NCI-H2029 (cell line): ENCODE measurements at places on chromosomes 2 and 18.
A peak's percentile ranks its signal among the peaks of the same experiment; 100 is the strongest.

- no peak for DNase-seq
Observed at GRCh38 chr2:130829015-130829414, 7.7 kb upstream of the ARHGEF4 start.

DNA sequence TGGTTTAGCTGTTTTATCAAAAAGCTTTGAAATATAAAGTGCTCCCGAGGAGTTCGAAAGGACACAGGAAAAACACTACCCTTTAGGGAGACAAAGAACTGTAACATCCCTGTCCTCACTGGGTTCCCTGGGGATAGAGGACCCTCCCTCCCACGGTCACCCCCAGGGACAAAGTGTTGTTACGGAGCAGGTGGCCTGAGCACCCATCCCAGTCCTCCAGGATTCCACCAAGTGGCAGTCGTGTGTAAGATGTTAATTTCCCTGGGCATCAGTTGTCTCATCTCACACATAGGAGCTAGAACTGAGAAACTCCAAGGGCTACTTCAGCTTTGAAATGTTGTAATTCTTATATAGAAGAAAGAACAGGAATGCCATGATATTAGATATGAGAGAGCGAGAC, 137.7 kb downstream of the ALK start:
- DNase-seq = no peak

GRCh38 chr2:51265539-51265938, 233.6 kb upstream of the NRXN1 start:
- no peak for DNase-seq

GRCh38 chr2:36967236-36967876, 1.0 kb upstream of the STRN start:
- DNase-seq = no peak

- DNase-seq = no peak
Observed at GRCh38 chr2:27489118-27489497, 435 bp downstream of the IFT172 start.

GRCh38 chr2:99840831-99841230, 301.6 kb downstream of the AFF3 start:
- DNase-seq = no peak

- no peak for DNase-seq
Observed at GRCh38 chr18:31825772-31826171, 65.1 kb upstream of the SLC25A52 start.

GRCh38 chr18:5093902-5094301, 103.2 kb downstream of the AKAIN1 start:
- DNase-seq = no peak

DNA sequence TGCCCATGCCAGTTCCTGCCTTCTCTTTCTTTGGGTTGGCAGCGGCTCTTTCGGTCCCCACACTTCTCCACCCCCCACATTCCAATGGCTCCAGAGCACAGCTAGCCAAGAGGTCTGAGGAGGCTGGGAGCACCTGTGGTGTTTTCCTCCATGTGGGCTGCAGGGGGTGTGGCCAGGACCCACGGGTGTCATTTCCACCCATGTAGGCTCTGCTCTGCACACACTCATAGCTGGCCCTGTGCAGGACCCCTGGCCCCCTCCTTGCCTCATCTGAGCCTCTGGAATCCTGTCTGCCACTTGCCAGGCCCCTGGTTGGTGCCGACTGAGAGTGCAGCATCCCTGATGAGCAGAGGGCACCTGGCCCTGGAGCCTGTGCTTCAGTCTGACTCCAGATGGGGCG, 46.3 kb downstream of the DYSF start:
- DNase-seq = no peak

DNA sequence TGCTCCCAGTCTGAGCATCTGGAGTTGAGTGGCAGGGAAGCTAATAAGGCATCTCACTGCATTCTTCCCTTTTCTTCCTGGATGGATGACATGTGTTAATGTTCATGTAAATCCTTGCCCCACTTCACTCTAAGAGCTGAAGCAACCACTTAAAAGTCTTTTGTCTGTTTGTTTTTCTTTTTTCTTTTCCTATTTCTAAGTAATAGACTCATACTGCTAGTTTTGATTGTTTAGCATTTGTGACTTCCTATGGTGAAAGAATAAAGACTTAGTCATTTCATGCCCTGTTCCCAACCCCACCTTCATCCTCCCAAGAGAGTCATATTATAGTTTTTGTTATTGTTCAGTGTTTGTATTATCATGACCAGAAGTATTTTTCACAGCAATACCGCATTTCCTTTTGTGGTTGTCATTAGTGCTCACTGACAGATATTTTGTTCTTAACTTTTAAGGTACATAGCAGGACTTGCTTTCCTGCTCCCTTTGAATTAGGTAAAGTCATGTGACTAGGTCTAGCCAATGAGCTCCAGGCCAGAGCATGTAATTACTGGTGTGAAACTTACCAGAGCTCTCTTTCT, 18.1 kb upstream of the SPP2 start:
- no peak for DNase-seq

- DNase-seq = no peak
Observed at GRCh38 chr2:7180638-7181370, 263.6 kb downstream of the RNF144A start.

- no peak for DNase-seq
Observed at GRCh38 chr2:16513626-16514025, 152.0 kb downstream of the CYRIA start.

DNA sequence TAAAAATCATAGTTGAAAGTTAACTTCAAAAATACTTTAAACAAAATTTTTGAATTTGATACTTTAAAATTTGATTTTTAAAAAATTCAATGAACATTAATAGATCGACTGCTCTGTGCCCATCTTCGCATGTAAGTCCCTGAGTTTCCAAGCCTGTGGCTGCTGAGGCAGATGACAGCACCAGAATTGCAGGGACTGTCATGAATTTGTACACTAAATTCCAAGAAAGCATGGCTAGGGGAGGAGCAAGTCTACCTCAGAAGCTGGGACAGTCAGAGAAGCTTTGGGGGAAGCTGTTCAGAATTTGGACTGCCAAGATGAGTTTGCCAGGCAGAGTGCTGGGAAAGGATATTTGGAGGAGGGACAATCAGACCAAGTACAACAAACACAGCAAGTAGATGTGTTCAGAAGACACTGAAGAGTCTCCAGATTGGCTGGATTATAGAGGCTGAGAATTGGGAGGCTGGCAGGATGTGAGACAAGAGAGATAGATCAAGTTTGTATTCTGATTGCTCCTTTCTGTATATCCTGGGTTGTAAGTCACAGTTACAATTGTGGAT, 79.0 kb downstream of the ASXL3 start:
- DNase-seq = no peak

DNA sequence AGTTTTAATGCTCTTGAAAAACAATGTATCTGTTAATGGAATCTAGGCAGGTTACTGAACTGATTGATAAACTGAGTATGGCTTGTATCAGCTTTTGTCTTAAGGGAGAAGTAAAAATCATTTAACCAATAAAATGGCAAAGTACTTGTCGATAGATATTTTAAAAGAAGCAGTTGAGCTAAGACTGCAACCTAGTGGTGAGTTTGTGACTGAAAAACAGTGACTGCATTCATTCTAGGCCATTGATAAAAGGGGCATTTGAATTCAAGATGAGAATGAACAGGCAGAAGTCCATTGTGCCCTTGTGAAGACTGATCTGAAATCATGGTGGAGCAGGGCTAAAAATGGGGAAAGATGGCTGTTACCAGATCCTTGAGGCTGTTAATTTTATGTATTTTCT, 59.4 kb upstream of the MSTN start:
- DNase-seq = no peak

GRCh38 chr2:195094330-195094729, 562.7 kb upstream of the SLC39A10 start:
- DNase-seq = no peak

GRCh38 chr2:106059416-106060065, 134.6 kb downstream of the UXS1 start:
- DNase-seq = no peak

- DNase-seq = no peak
Observed at GRCh38 chr2:23146011-23146410, 239.0 kb upstream of the KLHL29 start.

- no peak for DNase-seq
Observed at GRCh38 chr18:55179835-55180234, 220.6 kb upstream of the CCDC68 start.

GRCh38 chr2:144300632-144301031, 219.3 kb downstream of the ZEB2 start:
- no peak for DNase-seq

DNA sequence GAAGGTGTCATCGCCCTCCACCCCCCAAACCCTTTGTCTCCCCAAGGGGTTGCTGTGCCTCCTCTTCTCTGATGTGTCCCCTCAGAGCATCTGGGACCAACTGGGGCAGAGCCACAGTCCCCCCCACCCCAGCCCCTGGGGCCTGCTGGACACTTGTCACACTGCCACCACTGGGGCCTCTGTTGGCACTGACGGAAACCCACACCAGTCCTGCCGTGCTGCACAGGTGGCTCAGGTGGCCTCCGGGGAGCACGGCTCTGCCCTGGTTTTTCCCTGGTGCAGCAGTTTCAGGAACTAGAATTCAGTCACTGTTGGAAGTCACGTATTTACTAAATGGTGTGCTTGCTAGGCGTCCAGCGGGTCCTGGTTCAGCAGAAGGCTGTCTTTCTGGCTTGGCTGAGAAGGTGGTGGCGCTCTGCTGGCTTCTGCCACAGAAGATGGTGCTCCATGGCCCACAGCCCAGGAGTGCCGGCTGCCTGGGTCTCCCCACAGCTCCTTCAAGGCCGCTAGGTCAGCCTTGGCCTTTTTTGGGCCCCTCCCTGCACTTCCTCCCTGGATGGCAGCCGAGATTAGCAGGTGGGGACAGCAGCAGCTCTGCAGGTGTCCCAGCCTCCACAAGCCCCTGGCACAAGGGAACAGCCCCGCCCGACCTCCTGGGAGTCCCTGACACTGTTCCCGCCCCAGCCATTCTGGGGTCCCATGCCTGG, 18.6 kb upstream of the KLHL30 start:
- DNase-seq = no peak

GRCh38 chr2:166126007-166126639, 1.7 kb downstream of the SCN1A start:
- no peak for DNase-seq

GRCh38 chr2:52390651-52391050, 1358.7 kb upstream of the NRXN1 start:
- no peak for DNase-seq

DNA sequence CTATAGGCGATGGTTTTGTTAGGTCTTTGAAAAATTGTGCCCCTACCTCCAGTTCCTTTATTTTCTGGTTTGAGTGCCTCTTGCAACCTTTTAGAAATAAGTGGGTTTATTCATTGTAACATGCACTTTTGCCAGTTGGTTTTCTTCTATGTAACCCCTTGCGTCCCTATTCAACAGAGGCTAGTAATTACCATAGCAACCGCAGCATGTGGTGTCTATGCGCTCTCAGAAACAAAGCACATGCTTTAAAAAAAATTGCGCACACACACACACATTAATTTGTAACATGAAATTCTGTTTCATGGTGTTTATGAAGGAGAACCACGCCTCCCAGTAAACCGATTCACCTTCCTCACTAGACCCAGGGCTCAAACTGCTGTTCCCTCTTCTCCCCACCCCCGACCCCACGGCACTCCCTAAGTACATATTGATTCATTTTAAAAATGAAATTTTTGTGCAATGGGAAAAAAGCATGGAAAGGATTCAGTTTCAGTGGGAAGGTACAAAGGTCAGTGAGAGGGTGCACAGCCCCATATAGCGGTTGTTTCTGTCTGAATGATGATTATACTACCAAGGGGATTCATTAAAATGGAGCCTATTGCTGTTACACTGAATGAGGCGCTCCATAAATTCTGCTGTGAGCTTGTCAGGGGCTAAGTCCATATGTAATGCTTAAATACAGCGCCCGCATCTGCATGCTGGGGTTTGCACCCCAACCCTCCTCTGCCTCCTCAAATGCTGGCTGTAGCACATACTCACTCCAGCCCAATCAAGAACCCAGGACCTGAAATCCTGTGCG, 206.9 kb downstream of the ICOS start:
- DNase-seq = no peak

DNA sequence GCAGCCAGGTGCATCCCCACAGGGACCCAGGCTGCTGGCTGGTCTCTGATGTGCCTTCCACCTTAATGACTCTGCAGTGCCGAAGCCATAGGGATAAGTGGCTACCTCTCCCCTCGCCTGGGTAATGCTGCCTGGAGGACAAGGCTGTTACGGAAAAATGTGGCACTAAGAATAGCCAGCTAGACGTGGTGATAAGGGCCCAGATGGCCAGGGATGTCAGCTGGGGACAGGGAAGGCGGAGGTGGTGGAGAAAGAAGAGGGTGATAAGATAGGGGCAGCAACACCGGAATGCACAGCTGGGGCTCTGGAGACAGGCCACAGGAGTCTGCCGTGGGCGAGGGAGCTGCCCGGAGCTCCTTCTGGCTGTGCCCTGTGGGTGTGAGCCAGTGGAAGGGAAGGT, 170.6 kb downstream of the FHOD3 start:
- DNase-seq = no peak

- peak; percentile 58 for DNase-seq
Observed at GRCh38 chr2:68828887-68829708, 42.1 kb downstream of the BMP10 start.

GRCh38 chr2:70994009-70994698, 519 bp downstream of the TEX261 start:
- DNase-seq = no peak
